ENCODE measurements at places on chromosomes 16 and 17. TPM values are rescaled to one million over a fixed set of nuclear protein-coding genes. Genes with fewer than 3 reads are reported as not detected.

- no peak for DNase-seq
Observed at GRCh38 chr16:79469999-79470398, 130.5 kb downstream of the MAF start.

GRCh38 chr16:65244787-65245186 is 122.9 kb upstream of the CDH11 start:
- DNase-seq, result no peak

DNA sequence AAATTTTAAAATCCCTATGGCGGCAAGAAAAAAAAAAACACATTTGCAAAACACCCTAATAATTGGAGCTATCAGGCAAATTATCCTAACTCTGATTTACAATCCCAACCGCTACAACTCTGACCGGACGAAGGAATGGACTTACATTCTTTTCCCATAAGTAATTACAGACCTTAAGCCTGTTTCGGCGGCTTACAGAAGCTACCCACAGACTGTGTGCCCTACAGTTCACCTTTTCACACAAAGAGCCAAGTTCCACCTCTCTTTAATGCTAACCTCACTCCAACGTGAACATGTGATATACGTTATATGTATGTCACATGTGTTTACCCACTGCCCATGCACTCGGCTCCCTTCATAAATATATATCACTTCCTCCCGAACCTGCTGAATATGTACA is 8.7 kb upstream of the MEAK7 start:
- DNase-seq, result no peak

GRCh38 chr16:11320170-11320569 is 25.1 kb upstream of the RMI2 start:
- no peak for DNase-seq

DNA sequence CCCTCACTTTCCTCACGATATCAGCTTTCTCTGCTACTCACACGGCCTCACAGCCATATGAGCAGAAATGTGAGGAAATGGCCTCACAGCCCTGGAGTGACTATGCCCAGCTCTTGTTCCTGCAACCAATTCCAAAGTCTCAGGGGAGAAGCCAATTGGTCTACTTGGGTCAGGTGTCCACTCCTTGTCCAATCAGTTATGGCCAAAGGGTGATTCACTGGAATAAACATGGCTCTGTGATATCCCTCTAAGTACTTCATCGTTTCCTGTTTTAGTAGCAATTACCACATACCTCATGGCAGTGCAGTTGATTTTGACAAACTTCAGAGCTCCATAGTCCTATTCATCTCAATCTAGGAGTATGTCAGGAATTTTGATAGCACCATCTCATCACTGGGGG is 195.4 kb downstream of the KATNIP start:
- DNase-seq, result peak; percentile 63

CLEC3A gene
- total RNA-seq, result not detected

NCBP3 gene
- total RNA-seq, result 23.6 TPM

DNA sequence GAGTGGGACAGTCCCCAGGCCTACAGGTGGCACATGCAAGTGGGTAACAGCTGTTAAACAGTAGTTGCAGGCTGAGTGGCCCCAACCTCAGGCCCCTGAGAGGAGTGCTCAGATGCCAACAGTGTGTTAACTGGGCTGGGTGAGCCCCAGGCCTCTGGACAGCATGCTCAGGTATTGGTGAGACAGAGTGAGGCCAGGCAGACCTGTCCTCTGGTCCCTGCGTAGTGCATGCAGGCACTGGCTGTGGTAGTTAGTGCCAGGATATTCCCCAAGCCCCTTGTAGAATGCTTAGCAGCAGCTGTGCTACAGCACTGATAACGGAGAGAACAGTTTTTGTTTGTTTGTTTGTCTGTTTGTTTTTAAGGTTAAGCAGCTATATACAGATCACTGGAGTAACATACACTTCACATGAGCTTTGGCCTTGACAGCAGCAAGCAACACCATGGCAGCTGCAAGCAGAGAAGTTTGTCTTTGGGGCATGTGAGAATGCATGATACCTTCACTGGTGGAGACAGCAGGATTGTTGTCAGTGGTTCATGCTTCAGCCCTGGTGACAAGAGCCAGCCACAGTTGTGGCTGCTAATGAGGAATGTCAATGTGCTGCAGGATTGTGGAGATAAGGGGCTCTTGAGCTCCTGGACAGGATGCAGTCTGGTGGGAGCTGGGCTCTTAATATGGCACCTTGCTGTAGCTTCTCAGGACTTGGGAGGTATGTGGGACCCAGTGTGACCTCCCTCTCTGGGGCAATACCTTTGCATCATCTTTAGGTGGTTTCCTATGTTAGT is 614.4 kb downstream of the CDH11 start:
- no peak for DNase-seq

DNA sequence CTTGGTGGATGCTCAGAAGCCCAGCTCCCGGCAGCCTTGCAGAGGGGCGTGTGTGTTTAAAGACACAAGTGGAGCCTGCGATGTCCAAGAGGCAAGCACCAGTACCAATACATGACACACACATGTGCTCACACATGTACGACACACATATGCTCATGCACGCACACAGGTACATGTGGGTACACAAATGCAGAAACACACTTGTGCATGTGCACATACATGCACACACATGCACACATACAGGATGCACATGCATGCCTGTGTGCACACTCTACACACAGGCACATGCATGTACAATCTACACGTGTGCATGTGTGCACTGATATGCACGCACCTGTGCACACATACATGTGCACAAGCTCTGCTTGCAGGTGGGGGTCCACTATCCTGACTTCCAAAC is 10.8 kb downstream of the RBFOX3 start:
- no peak for DNase-seq

TMIGD1 gene
- not detected for total RNA-seq

SDR42E2 gene
- not detected for total RNA-seq

GRCh38 chr16:48540222-48540900 is 69.6 kb downstream of the N4BP1 start:
- DNase-seq, result no peak

CSH2 gene
- not detected for total RNA-seq

- no peak for DNase-seq
Observed at GRCh38 chr17:2735896-2736295, 13.6 kb downstream of the CCDC92B start.

DNA sequence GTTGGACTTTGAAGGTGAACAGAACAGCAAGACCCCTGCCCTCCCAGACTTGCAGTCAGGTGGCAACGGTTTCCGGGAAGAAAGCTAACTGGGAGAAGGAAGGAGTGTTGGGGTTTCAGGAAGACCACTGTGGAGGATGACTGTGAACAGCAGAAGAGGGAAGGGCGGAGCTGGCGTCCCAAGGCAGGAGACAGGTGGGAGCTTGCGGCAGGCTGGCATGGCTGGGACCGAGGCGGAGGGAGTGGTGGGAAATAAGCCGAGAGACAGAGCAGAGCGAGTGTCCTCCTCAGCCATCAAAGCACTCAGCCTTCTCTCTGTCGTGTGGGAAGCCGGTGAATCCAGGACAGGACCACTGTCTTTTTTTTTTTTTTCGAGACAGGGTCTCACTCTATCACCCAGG is 108.5 kb upstream of the CACNG5 start:
- DNase-seq, result no peak

- DNase-seq, result peak; percentile 66
Observed at GRCh38 chr16:31181102-31181830, 1.3 kb downstream of the FUS start.

DNA sequence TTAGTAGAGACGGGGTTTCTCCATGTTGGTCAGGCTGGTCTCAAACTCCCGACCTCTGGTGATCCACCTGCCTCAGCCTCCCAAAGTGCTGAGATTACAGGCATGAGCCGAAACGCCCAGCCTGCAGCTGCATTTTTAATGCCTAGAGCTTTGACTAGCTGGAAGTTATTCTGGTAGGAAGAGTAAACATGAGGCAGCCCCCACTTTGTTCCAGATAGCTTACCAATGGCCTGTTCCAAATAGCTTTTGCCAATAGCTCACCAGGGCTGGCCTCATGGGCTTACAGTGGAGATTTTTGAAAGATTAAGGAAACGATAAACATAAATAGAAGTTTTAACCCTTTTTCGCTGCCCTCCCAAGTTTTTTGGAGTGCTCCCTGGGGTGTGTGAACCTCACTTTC is 9.8 kb downstream of the TRPV2 start:
- no peak for DNase-seq

GRCh38 chr16:68003031-68003430 is 3.7 kb upstream of the DPEP2 start:
- no peak for DNase-seq

- DNase-seq, result no peak
Observed at GRCh38 chr16:60414613-60415012, 1621.6 kb downstream of the CDH8 start.

DNA sequence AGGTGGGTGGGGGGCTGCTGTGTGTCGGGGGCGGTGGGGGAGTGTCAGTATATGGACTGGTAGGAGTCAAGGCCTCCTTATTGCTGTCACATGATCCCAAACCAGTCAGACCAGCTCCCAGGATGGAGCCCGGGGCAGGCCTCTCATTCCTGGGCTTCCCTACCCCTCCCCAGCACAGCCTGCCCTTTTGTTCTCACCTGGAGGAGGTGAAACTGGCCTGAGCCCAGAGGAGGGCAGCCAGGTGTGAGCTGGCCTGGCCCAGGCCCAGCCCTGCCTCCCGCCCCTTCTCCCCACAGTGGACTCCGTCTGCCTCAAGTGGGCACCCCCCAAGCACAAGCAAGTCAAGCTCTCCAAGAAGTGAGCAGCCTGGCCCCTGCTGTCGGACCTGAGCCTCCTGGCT is 4.6 kb downstream of the PRSS8 start:
- DNase-seq, result no peak

- DNase-seq, result no peak
Observed at GRCh38 chr17:17034026-17034425, 8.2 kb upstream of the MPRIP start.

DNA sequence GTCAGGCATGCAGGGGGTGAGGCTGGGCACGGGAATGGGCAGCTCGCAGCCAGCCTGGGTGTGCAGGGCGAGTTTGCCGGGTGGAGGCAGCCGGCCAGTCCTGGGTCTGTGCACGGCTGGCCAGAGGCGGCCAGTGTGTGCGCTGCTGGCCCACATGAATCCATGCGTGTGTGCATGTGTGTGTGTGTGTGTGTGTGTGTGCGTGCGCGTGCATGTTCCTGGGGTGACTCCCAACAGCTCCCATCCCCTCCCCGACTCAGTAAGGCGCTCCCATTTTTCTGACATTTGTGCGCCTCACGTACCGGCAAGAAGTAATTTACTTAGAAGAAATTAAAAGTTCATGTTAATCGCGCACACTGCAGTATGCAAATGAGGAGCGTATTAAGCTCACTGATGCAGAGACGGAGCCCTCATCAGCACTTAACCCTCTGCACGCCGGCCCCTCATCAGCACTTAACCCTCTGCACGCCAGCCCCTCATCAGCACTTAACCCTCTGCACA is 55.4 kb upstream of the ACSF3 start:
- no peak for DNase-seq

GRCh38 chr17:70318051-70318450 is 148.7 kb downstream of the KCNJ2 start:
- DNase-seq, result no peak

DNA sequence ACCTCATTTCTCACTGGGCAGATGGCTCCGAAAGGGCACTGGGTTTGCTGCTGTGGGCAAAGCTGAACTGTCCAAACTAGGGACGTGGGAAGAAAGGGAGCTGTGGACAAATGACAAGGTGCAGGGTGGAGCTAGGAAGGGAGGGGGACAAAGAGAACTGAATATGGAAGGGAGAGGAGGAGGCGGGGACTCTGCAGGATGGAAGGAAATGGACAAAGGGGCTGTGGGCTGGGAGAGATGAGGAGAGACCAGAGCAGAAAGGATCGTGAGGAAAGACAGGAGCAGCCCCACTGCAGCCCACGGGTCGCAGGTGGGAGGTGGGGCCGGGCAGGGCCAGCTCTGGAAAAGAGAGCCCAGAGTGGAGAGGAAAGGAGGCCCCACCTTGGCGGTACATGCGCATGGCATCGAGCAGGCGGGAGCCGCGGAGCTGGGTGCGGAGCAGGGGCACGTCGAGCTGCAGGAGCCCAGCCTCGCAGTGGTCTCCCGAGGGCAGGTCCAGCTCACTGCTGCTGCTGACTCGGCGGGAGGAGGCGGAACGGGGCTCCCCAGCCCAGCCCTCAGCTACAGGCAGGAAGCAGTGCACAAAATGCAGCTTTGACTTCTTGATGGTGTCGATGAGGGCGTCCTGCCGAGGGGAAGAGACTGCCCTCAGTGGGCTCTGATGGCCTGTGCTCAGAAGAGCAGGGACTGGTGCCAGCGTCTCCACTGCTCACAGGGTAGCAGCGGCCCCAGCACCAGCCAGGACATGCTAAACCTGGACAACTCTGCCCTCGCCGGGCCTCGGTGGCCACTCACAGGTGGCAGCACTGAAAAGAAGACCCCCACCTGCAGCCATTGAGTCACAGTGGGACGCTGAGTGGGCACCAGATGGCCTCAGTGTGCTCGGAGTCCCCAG is 66.8 kb downstream of the PIPOX start:
- no peak for DNase-seq

DNA sequence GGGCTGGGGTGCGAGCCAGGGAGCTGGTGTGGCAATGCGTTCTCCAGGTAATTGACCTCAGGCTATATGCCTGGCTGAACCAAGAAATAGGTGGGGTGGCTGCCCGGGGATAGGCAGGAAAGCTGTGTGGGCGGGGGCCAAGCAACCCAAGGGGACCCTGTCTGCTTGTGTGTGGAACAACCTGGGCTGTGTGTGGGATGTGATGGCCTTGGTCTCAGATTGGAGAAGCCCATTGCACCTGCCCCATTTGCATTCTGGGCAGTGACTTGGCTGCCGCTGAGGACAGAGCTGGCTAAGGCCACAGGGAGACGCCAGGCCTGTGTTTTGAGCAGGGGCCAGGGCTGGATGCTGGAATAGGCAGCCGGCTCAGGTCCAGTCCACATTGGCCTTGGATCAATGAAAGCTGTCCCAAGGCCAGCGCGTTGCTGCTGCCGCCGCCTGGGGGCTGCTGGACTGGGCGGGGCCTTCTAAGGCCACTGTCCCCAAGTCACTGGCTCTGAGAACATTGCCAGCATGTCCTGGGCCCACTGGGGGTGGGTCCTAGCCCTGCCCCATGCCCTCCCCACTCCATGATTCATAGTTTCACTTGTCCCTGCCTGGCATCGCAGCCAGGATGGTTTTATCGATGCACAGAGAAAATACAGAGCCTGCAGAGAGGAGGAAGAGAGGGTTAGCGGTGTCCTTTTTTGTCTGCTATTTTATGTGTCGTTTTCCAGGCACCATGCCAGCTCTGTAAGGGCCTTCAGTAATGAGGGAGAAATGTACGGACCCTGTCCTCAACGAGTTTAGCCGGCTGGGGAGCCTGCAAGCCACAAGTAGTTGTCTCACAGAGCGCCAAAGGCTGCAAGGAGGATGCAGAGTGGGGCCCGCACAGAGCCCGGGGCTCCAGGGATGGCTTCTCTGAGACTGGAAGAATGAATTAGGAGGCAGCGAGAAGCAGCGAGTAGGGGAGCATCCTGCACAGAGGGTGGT is 43.9 kb downstream of the NKD1 start:
- DNase-seq, result no peak

SLC38A8 gene
- total RNA-seq, result not detected

- no peak for DNase-seq
Observed at GRCh38 chr17:61410141-61411010, 10.7 kb downstream of the TBX2 start.

FOXN1 gene
- total RNA-seq, result not detected

GLTPD2 gene
- not detected for total RNA-seq

DDX42 gene
- total RNA-seq, result 44.9 TPM

- no peak for DNase-seq
Observed at GRCh38 chr16:3087243-3088235, 11.6 kb downstream of the ZSCAN10 start.

- DNase-seq, result no peak
Observed at GRCh38 chr16:78441298-78441697, 341.8 kb downstream of the WWOX start.

- DNase-seq, result no peak
Observed at GRCh38 chr17:50533720-50534148, 1.2 kb downstream of the EPN3 start.

MAF gene
- not detected for total RNA-seq

All from HT1080 (cell line).